ENCODE measurements at places on chromosomes 2 and 18. TPM values are rescaled to one million over a fixed set of nuclear protein-coding genes. Genes with fewer than 3 reads are reported as not detected.

DNA sequence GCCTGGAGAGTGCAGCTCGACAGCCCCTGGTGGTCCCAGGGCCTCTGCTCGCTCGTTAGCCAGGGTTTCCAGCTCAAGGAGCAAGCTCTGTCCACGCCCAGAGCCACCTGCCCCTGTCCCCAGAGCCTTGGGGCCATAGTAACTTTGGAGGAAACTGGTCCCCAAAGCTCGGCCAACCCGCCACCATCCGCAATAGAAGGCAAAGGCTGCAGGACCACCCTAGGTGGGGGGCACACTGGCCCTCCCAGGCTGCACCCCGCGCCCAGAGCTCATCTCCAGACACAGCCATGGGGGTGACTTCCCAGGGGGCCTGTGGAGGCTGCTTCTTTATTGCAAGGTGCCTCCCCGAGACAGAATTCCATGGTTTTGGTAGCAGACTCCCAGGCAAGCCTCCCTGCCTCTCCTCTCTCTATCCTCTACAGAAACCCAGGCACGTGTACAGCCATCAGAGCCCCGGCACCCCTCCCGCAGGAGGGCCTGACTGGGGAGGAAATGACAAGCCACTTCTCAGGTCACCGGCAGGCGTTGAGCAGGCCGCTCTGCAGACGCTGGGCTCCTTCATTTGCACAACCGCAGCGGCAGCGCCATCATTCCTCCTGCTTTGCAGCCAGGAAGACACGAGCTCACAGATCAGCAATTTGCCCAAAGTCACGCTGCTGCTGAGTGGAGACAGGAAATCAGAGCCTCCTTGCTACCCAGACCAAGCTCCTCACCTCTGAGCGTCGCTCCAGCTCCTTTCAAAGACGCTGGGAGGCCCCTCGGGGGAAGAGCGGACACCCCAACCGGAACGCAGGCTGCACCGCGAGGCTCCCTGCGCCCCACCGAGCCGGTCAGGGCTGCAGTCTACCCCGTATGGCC lies 80.2 kb downstream of the NDUFA10 start:
- peak; percentile 28 for DNase-seq

GRCh38 chr2:67572721-67573435 lies 175.7 kb downstream of the ETAA1 start:
- DNase-seq = no peak

- no peak for DNase-seq
Measured at GRCh38 chr2:8314063-8314462, 367.8 kb upstream of the ID2 start.

DNA sequence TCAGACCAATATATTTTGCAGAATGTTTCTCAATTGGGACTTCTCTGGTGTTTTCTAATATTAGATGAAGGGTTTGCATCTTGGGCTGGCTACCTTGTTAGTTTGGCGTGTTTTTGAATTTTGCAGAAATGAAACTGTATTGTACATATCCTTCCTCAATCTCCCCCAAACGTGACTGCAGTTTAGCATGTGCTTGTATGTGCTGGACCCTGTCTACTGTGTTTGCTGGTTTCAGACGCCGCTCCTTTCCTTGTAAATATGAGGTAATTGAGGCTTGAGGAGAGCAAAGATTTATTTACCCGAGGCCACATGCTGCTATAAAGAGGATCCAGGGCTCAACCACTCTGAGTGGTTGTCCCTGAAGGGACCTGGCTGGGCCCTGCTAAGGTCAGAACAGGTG lies 57.2 kb downstream of the NGEF start:
- no peak for DNase-seq

- DNase-seq = no peak
Measured at GRCh38 chr18:71485611-71486010, 1058.5 kb downstream of the CBLN2 start.

GRCh38 chr2:10700078-10700803 lies 10.5 kb upstream of the NOL10 start:
- no peak for DNase-seq

- no peak for DNase-seq
Measured at GRCh38 chr18:24975496-24976372, 376.2 kb downstream of the ZNF521 start.

DNA sequence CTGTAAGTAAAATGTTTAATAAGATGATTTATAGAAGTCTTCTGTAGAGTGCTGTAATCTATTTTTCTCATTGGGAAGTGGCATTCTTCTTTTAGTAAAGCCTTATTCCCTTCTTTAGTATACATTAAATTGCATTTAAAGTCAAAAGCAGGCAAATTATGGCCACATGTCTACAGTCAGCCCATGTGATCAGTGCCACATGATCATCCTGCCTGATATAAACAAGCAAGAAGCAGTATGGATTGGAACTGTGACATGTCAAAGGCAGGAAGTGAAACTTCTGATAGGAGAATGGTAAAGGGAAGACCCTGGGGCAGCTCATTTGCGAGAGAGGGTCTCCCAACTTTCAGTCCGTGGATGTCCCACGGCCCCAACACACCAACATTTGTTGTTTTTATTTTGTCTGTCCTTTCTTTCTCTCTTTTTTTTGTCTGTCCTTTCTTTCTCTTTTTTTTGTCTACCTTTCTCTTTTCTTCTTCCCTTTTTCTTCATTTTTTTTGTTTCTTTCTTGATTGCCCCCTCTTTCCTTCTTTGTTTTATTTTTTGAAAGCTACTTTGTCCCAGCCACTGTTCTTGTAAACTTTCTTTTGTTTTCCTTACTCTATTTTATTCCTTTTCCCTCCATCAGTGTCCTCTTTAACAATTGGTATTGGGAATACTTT lies 154.9 kb downstream of the DTNA start:
- peak; percentile 23 for DNase-seq

DNA sequence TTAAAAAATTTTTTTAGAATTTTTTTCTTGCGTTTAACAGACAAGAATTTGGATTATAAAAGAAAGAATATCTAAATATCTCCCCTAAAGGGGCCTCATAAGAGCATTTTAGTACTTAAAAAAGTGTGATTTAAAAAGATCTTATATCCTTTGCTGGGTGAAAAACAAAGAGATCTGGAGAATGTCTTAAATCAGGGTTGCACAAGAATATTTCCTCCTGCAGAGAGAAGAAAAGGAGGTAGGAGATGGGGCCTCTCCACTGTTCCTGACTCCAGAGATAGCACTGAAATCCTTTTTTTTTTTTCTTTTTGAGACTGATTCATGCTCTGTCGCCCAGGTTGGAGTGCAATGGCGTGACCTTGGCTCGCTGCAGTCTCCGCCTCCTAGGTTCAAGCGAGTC lies 68.5 kb upstream of the OSR1 start:
- no peak for DNase-seq

- DNase-seq = no peak
Measured at GRCh38 chr18:55550471-55550870, 37.5 kb downstream of the TCF4 start.

DNA sequence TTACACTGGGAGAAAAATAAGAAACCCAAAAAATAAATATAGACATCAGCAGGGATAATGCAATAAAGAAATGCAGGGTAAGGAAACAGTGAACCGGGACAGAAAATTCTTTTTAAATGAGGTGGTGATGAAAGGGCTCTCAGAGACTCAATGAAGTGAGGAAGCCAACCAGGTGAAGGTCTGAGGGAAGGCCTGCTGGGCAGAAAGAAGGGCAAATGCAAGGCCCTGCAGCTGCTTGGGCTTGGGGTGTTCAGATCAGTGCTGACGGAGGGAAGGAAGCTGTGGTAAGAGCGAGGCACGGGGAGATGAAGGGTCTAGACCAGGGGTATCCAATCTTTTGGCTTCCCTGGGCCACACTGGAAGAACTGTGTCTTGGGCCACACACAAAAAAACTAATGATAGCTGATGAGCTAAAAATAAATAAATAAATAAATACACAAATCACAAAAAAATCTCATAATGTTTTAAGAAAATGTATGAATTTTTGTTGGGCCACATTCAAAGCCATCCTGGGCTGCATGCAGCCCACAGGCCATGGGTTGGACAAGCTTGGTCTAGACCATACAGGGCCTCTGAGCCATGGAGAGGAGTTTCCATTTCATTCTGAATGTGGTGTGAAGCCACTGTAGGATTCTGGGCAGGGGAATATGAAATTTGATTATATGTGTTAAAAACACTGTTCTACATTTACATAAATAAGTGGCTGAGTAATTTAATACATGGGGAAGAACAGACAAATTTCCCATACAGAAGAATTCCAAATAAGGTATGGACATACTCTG lies 96.3 kb upstream of the DNMT3A start:
- DNase-seq = no peak

DNA sequence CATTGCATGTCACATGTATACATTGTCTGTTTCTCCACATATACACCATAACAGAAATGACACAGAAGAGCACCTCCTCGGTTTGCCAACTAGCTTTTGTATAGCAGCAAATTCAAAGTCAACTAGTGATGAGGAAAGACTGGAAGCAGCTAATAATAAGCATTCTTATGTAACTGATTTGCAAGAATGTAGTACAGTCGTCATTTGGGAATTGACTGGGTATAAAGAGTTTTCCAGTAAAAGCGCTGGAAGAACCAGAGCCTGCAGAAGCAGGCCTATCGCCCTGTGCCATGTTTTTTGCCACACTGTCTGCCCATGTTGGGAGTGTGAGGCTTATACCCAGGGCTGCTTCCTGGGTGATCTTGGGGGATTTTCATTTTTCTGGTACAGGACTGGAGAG lies 310.6 kb downstream of the GBX2 start:
- DNase-seq = no peak

- peak; percentile 39 for DNase-seq
Measured at GRCh38 chr2:197254776-197255530, 55.6 kb downstream of the ANKRD44 start.

- no peak for DNase-seq
Measured at GRCh38 chr18:3293196-3293951, 31.4 kb downstream of the MYL12B start.

GCKR gene
- not detected for total RNA-seq

RAX gene
- under 0.01 TPM for total RNA-seq

SLC30A3 gene
- 0.05 TPM for total RNA-seq

INPP5D gene
- total RNA-seq = 26.6 TPM

EMX1 gene
- total RNA-seq = 0.38 TPM

SULT1C2 gene
- 0.57 TPM for total RNA-seq

LYPD1 gene
- 5.1 TPM for total RNA-seq

CROCC2 gene
- not detected for total RNA-seq

RAB27B gene
- 1.5 TPM for total RNA-seq

B3GNT7 gene
- total RNA-seq = 2.2 TPM
